ENCODE measurements at places on chromosomes 11 and 22.

DNA sequence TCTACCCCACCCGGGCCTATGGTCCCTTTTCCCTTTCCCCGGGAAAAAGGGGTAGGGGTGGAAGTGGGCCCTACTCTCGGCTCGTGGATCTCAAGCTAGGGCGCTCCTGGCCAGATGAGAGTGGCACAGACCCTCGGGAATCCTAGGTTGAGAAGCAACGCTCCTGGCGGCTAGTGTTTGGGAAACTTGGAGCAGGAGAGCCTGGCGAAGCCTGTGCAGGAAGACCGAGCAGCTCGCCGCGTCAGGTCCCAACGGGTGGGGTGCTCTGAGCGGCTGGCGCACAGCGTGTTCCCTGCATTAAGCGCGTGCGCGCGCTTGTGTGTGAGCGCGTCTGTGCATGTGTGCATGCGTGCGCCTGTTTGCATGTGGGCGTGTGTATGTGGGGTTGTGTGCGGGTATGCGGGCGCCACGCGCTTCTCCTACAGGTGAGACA lies 7.1 kb upstream of the FLI1 start:
- DNase-seq = no peak

DNA sequence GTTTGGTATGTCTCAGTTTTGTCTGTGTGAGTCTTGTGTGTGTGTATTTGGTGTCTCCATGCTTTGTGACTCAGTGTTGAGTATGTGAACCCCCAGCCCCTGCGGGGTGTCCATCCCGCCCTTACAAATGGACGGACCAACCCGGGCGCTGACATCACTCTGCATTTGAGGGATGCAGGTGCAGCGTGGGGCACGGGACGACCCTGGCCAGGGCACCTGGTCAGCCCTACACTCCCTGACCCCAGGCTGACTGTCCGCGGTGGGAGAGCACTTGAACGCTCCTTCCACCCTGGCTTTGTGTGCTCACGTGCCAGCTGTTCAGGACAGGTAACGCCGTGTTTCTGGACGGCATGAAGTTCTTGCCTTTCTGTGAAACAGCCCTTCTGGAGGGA lies 369.0 kb downstream of the BRD1 start:
- DNase-seq = no peak

DNA sequence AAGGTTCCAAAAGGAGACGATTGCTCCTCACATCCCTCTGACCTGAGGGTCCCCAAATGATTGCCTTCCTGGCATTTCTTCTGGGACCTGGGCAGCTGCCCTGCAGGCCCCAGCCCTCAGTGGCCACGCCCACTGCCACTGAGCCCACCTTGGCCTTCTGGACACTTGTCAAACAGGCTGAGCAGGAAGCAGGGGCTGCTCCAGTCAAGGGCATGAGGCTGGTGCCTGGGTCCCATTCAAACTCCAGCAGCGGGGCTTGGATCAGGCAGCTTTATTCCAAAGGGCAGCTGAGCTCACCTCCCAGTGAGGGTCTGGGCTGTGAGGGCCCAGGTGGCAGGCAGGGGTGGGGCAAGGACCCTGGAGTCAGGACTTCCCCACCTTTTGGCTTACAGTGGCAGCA lies 13.6 kb downstream of the KCTD17 start:
- no peak for DNase-seq

DNA sequence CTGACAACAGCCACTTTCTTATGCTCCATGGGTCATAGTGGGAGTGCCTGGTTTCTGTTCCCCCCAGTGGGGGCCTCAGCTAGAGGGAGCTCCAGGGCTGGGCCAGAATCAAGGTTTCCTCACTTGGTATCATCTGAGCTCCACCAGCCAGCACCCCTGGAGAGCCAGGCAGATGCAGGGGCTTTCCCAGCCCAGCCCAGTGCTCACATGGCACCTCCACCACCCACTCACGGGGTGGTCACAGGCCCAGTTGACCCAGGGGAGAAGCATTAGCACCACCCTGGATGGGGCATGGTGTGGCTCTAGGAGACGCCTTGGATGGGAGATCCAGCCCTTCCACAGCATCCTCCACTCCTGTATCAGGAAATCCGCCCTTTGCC lies 24.1 kb upstream of the WNT7B start:
- no peak for DNase-seq

- no peak for DNase-seq
Measured at GRCh38 chr11:77968337-77968736, 26.1 kb downstream of the INTS4 start.

- DNase-seq = no peak
Measured at GRCh38 chr11:55956521-55956920, 13.2 kb downstream of the OR10AG1 start.

GRCh38 chr11:72066855-72067254 lies 13.5 kb downstream of the NUMA1 start:
- DNase-seq = no peak

DNA sequence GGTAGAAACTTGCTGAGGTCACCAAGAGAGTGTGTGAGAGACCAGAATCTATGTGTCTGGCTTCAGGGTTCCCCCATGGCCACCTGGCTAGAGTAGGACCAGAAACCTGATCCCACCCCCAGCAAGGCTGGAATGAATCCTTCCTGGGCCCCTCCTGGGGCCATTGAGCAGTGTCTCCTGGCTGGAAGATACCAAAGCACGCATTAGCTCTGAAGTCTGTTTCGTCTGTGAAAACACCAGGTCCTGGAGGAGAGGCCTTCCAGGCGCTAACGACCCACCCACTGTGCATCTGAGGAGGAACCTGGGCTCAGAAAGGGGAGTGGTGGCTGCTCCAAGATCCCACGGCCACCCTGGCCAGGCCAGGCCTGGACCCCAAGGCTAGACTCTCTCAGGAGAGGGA lies 15.5 kb upstream of the TSKU start:
- no peak for DNase-seq

GRCh38 chr11:126138636-126139035 lies 72.8 kb downstream of the RPUSD4 start:
- no peak for DNase-seq

GRCh38 chr11:134596404-134596803 lies 184.4 kb upstream of the B3GAT1 start:
- no peak for DNase-seq

GRCh38 chr11:34207487-34208180 lies 102.2 kb downstream of the NAT10 start:
- no peak for DNase-seq

DNA sequence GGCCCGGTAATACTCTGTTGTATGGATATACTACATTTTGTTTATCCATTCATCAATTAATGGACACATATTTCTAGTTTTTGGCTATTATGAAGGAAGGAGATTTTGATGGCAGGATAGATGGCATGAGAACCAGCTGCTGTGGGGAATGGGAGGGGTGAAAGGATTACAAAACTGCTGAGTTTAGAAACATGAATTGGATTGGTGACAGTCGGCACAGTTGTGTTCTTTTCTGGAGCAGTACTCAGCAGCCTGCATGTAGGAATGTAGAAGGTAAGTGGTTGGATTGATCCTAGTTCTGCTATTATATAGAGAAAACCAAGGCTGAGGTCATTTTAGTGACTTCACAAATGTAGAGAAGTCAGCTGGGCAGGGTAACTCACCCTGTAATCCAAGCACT lies 7.1 kb downstream of the PAAF1 start:
- no peak for DNase-seq

- DNase-seq = no peak
Measured at GRCh38 chr11:95229199-95229992, 1.6 kb downstream of the SESN3 start.

DNA sequence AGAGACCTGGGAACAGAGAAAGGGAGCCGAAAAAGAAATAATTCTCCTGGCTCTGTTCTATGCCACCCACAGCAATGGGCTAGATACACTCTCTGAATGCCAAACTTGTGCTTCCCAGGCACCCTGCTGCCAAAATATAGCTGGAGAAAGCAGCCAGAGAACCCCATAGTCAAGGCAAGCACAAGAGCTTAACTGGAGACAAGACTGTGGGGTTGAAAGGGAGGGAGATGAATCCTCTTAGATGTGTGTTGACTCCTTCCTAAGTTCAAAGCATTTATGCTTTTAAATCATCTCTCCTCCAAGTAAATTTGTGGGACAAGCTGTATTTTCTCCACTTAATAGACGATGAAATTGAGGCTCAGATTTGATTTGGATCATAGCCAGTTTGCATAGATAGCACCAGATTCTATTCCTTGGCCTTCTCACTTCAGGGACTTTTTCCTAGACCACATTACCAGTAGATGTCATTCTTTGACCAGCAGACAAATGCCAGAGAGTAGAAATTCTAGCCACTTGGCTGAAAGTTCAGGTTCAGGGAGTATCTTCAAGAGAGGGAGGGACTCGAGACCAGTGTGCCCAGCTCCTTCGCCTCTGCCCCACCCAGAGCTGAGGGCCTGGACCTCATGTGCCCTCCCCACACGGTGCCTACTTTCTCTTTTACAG lies 16.5 kb upstream of the ETS1 start:
- DNase-seq = no peak

- no peak for DNase-seq
Measured at GRCh38 chr11:210803-211180, 3.3 kb downstream of the RIC8A start.

DNA sequence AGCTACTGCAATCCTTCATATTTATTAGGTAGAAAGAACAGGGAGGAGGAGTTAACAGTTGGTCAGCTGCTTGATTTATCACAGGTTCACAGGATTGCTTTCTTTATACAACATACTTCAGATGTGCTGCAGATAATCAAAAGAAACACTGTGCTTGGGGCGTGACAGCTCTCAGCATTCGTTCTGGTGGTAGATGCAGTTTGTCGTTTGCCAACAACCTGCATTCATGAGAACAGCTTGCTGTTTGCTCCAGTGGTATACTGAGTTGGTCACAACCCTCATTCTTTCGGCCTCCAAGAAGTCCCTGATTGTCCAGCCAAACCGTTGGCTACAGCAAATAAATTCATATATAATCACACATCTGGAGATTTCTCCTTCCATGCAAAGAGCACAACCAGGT lies 120.5 kb downstream of the ZNF280B start:
- DNase-seq = no peak

DNA sequence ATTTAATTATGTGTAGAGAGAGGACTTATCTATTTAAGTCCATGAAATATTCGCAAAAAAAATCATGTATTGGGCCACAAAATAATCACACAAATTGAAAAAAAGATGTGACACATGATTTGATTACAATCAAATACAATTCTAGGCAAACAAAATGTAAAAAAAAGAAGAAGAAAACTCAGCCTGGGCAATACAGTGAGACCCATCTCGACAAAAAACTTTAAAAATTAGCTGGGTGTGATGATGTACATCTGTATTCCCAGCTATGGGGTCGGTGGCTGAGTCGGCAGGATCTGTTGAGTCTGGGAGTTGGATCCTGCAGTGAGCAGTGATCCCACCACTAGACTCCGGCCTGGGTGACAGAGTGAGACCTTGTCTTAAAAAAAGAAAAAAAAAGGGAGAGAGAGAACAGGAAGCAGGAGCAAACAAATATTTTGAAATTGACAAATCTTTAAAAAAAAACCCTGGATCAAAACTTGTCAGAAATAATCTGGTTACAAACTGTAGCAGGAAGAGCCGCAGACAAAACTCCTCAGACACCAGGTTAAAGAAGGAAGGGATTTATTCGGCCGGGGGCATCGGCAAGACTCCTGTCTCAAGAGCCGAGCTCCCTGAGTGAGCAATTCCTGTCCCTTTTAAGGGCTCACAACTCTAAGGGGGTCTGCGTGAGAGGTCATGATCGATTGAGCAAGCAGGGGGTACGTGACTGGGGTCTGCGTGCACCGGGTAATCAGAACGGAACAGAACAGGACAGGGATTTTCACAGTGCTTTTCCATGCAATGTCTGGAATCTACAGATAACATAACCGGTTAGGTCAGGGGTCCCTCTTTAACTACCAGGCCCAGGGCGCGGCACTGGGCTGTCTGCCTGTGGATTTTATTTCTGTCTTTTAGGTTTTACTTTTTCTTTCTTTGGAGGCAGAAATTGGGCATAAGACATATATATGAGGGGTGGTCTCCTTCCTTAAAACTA lies 3.3 kb upstream of the TYMP start:
- DNase-seq = no peak

GRCh38 chr11:126202646-126203359 lies 8.6 kb downstream of the RPUSD4 start:
- no peak for DNase-seq

DNA sequence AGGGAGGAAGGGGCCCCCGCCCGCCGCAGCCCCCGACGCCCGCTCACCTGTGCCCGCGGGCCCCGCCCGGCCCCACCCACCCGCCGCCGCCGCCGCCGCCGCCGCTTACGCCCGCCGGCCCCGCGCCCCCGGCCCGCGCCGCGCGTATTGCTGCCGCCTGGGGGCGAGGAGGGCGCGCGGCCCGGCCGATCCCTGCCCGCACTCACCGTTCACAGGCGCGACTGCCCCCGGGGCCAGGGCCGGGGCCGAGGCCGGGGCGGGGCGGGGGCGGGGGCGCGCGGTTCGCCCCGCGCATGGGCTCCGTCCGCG lies 212 bp downstream of the HRAS start:
- no peak for DNase-seq

DNA sequence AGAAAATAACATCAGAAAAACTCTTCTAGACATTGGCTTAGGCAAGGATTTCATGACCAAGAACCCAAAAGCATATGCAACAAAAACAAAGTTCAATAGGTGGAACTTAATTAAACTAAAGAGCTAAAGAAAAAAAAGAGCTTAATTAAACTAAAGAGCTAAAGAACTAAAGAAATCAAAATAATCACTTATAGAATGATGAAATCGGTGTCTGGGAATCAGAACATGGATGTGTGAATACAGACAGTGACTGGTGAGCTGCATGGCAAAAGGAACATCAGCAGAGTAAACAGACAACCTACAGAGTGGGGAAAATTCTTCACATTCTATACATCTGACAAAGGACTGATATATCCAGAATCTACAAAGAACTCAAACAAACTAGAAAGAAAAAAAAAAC lies 41.4 kb downstream of the ZNF280B start:
- DNase-seq = no peak

DNA sequence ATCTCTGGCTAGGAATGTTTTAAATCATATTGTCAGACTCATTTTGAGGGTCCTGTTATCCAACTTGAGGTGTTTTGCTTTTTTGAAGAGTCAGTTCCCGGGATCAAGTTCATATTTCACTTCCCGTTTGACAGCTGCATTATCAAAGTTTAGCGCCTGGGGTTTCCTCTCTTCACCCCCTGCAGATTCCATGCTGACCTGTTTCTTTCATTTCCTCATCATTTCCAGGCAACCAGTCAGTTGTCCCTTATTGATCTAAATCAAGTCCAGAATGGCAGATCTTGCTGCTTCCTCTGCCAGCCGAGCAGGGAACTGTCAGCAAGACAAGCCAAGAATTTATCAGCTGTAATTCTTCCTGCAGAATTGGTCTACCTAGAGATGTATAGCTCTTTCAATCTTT lies 197.6 kb upstream of the SYN3 start:
- DNase-seq = no peak

DNA sequence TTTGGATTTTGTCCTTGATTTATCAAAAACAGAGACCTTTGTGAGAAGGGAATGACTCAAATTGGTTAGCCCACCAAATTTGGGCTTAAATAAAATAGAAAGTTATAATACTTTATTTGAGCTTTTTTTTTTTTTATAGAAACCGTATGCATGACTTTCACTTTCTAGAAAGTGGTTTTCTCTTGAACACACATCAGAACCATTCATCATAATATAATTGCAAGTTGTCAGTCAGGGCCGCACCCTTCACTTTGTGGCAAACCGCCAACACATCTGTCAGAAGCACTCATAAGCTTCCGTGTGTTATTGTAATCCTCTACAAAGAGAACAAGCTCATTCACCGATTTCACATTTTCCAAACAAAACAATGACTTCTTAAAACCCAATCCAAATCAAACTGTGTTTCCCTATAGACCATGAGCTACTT lies 76.1 kb downstream of the SOX6 start:
- no peak for DNase-seq
